ENCODE measurements at places on chromosomes 7 and 10. TPM values are rescaled to one million over a fixed set of nuclear protein-coding genes. Genes with fewer than 3 reads are reported as not detected.
A peak's percentile ranks its signal among the peaks of the same experiment; 100 is the strongest.

The UNCX gene
- not detected for total RNA-seq

- DNase-seq, result peak; percentile 57
These were observed 98.0 kb upstream of the GATA3 start for GRCh38 chr10:7956508-7956907.

GRCh38 chr7:2944739-2945138, 98.9 kb downstream of the CARD11 start:
- DNase-seq, result no peak

The NOLC1 gene
- 87.7 TPM for total RNA-seq

DNA sequence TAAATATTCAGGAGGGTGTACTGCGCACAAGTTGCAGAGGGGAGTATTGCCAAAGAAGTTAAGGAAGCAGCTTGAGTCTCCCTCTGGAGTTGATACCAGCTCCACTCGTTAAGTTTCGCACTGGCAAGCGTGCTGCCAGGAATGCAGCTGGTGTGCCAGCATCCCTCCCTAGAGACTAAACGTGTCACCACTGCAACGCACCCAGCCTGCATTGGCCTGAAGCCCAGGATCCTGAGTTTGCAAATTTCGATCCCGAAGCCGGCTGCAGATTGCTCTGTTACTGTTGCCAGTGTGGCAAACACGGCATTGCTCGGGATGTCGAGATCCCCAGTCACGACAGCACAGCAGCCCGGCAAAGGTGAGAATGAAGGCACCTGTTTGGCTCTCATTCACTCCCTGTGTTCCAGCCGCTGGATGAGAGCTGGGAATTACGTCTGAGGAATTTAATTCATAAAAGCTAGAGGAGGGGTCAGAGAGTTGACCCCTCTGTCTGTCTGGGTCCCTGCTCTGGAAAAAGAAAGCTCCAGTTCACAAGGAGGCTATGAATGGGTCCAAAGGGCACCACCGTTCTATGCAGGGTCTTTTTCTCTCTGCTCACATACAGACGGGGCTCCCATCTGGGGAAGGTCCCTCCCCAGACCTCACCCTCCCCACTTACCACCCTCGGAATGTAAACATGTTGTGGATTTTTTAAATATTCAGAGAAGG, 61.0 kb downstream of the NRP1 start:
- DNase-seq, result peak; percentile 98

The NUDT13 gene
- 40.4 TPM for total RNA-seq

The PGAM2 gene
- not detected for total RNA-seq

GRCh38 chr10:11119843-11120242, 102.2 kb downstream of the CELF2 start:
- DNase-seq, result no peak
